ENCODE measurements at places on chromosomes 4 and X.
A peak's percentile ranks its signal among the peaks of the same experiment; 100 is the strongest.

DNA sequence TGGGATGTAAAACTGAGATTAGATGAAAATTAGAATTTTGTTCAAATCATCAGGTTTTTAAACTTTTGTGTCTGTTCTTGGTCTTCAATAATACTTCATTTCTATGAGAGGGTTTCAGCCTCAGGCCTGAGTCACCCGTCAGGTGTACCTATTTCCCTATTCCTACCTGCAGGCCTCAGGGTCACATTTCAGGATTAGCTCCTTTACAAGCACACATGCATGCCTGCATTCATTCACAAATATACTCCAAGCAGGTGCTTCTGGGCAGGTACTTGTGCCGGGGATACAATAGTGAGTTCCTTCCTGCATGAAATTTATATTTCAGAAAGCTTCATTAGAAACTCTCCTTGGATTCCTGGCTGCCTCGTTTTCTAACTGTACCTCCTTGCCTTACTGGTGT lies 114.9 kb downstream of the SHISA3 start:
- no peak for DNase-seq

GRCh38 chrX:126575911-126576310 lies 23.3 kb upstream of the DCAF12L1 start:
- DNase-seq = no peak

- no peak for DNase-seq
These were observed 39.9 kb downstream of the HS6ST2 start for GRCh38 chrX:132918523-132918922.

DNA sequence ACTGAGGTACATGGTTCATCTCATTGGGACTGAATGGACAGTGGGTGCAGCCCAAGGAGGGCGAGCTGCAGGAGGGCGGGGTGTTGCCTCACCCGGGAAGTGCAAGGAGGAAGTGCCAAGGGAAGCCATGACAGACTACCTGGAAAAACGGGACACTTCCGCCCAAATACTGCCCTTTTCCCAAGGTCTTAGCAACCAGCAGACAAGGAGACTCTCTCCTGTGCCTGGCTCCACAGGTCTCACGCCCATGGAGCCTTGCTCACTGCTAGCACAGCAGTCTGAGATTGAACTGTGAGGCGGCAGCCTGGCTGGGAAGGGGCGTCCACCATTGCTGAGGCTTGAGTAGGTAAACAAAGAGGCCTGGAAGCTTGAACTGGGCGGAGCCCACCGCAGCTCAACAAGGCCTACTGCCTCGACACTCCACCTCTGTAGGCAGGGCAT lies 14.7 kb upstream of the USP53 start:
- no peak for DNase-seq

- no peak for DNase-seq
These were observed 9.1 kb downstream of the PITX2 start for GRCh38 chr4:110613745-110614144.

DNA sequence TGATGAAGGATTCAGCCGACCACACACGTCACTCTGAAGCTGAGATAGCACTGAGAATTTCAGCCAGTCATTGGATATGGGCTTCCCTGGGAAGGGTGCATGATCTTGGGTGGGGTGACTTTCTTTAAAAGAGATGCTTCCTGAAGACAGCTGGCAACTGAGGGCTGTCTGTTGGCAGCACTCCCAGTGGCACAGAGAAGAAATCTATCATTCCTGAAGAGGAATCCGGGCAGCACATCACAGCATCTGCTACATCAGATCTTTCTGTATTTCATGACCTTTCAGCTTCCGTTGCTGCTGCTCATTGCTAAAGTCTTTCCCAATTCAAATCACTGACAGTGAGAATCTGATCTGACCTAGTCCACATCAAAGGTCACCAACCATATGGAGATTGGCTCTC lies 193.8 kb upstream of the RBPJ start:
- DNase-seq = no peak

DNA sequence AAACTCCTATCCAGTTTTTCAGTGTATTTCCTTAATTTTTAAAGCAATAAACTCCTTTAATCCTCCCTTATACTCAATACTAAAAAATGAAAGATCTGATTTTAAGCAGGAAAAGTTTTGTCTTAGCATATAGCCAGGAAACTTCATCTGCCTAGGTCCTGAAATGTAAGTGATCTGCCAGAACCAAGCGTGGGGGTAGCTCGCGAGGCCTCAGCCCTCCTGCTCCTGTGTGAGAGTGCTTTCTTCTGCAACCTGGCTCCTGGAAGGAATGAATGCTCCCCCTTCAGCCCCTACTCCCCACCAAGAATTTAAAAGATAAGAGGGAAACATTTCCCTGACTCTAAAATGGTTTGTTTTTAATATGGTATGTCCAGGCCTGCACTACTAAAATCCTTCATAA lies 160.1 kb downstream of the CBR4 start:
- DNase-seq = no peak

GRCh38 chrX:130299279-130300009 lies 30.7 kb upstream of the ZNF280C start:
- no peak for DNase-seq

- no peak for DNase-seq
These were observed 336.9 kb downstream of the ZNF674 start for GRCh38 chrX:46208225-46208854.

- no peak for DNase-seq
These were observed 1642.3 kb downstream of the C4orf33 start for GRCh38 chr4:130738233-130738632.

GRCh38 chr4:40719008-40719623 lies 30.6 kb upstream of the NSUN7 start:
- DNase-seq = no peak

DNA sequence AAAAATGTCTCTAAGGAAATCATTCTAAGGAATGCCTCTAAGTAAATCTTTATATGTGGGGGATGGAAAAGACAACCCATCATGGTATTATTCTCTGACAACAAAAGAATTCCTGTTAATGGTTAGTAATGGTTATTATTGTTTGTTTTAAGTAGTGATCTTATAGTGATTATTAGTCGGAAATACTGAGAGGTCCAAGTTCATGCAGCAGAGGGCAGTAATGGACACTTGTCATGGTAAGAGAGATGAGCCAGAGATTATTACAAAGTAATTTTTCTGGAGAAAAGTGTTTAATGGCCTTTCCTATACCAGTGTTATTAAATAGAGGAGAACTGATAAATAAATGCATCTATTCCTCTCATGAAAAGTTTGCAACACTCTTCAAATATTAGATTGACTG lies 8.1 kb upstream of the DKK2 start:
- DNase-seq = no peak

DNA sequence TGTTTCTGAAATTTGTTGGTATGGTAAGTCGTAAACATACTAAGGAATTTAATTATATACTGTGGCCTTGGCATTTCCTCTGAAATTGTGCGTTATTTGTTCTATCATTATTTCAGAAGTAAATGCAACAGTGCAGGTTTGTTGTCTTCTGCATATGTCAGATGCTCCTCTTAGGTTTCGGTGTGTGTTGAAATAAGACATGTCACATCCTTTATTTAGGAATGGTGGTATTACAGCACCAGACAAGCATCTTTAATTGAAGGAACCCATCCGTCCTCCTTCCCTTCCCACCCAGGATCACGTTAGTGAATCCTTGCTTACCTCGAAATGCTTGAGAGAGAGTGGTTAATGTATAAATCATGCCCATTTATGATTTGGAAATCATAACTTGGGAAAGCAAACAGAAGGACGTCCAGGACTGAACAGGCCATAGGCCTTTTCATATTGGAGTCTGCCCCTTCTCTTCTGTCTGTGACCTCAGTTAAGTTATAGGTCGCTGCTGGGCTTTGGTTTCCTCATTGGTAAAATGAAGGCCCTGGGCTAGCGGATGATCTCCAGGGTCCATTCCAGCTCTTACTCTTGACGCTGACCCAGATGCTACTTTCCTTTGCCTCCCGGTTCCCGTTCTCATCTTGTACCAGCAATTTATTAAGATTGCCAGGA lies 134.1 kb downstream of the KLHL8 start:
- DNase-seq = no peak

DNA sequence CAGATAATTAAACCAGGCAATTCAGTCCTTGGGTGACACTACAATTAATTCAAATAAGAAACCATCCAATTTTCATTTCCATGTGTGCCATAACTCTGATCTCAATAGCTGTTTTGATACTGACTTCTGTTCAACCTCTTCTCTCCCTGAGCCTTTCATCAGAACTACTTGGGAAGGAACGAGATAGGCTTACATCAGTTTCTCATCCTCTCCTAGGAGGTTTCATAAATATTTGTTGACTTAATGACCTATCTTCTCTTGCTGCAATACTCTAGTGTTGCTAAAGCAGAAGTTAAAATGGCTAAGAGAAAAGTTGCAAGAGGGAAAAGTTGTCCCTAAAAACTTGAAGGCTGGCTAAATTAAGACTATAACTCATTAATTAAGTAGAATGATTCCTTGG lies 41.8 kb downstream of the PRKG2 start:
- DNase-seq = no peak

- DNase-seq = no peak
These were observed 43.5 kb upstream of the SLC25A31 start for GRCh38 chr4:127686658-127687057.

DNA sequence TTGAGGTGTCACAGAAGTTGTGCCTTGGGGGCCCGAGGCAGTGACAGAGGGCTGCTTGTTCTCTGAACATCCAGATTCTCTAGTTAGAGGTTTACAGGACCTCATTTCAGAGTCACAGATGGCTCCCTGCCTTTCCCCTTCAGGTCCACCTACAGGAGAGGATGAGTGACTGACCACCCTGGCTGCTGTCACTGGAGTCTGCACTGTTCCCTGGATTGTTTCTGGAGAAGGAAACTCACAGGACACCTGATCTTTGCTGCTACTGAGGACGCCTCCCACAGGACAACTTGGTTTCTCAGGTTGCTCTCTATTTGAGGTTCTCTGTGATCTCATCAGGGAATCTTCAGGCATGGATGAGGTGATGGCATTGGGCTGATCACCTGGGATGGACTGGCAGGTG lies 58.3 kb downstream of the GPRIN3 start:
- DNase-seq = no peak

- no peak for DNase-seq
These were observed 37.9 kb upstream of the CYP2U1 start for GRCh38 chr4:107893171-107894137.

- DNase-seq = peak; percentile 5
These were observed 51.5 kb upstream of the TRIM2 start for GRCh38 chr4:153152501-153153338.

DNA sequence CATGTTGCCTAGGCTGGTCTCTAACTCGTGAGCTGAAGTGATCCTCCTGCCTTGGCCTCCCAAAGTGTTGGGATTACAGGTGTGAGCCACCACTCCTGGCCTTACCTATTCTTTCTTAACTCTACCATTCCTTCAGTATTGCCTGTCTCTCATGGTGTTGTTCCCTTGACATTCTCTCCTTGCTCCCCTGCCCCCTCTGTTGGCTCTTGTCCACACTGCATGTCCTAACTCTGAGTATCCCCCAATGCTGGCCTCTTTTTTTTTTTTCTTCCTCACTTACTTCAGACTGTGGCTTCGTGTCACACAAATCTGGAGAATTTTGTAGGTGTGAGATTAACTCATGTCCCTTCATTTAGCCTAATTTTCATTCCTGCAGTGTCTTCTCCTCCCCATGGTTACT lies 22.9 kb upstream of the FRMPD4 start:
- DNase-seq = no peak

DNA sequence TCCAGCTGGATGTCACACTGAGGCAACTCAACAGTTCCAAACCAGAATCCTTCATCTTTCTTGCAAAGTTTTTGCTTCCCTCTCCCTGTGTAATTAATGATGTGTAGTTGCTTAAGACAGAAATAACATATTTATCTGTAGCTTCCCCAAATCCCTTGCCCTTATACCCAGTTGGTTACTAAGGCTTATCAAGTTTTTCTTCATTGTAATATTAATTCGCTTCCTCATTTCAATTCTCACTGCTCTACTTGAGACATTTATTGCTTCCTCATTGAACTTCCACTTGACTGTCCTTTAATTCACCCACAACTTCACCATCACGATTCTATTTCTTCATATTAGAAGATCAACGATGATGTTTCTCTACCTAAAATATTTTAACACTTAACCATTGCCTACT lies 386.6 kb upstream of the CPEB2 start:
- no peak for DNase-seq

- no peak for DNase-seq
These were observed 833.1 kb downstream of the C4orf33 start for GRCh38 chr4:129929052-129929451.

- DNase-seq = peak; percentile 3
These were observed 672 bp downstream of the LONRF3 start for GRCh38 chrX:118974908-118975671.

DNA sequence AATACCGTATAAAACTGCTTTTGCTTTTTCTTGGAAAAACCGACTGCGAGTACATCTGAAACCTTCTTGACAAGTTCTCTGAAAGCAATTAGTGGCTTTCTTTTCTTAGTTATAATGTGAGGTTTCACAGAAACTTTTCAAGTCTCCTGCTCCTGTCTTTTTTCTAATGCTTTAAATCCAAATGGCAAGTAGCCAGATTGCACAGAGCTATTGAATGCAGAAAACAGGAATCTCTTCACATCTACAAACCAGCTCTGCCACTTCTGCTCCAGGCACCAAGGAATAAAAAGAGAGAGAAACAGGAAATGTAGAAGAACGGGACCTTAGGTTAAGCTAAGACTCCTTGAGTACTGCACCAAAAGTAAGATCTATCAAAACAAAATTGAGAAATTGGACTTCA lies 267.3 kb upstream of the TET2 start:
- DNase-seq = no peak

DNA sequence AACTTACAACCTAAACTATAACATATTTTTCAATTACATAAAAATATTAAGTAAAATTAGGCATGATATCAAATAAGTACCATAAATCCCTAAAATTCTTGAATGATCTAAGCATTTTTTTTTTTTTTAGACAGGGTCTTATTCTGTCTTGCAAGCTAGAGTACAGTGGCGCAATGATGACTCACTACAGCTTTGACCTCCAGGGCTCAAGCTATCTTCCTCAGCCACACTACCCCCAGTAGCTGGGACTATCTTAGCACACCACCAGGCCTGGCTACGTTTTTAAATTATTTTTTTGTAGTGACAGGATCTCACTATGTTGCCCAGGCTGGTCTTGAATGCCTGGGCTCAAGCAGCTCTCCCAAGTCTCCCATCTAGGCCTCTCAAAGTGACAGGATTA lies 1042.3 kb downstream of the FSTL5 start:
- no peak for DNase-seq

GRCh38 chr4:67030636-67031035 lies 514.7 kb downstream of the CENPC start:
- no peak for DNase-seq

GRCh38 chr4:184649971-184650855 lies 675 bp downstream of the PRIMPOL start:
- DNase-seq = no peak

- DNase-seq = no peak
These were observed 44.0 kb upstream of the GATB start for GRCh38 chr4:151804821-151805220.

- DNase-seq = no peak
These were observed 123.6 kb downstream of the PCDH18 start for GRCh38 chr4:137408527-137409177.
